Upper lobe of right lung (tissue), 1 donor: ENCODE measurements at places on chromosomes 7 and 10. TPM values are rescaled to one million over a fixed set of nuclear protein-coding genes. Genes with fewer than 3 reads are reported as not detected.

DNA sequence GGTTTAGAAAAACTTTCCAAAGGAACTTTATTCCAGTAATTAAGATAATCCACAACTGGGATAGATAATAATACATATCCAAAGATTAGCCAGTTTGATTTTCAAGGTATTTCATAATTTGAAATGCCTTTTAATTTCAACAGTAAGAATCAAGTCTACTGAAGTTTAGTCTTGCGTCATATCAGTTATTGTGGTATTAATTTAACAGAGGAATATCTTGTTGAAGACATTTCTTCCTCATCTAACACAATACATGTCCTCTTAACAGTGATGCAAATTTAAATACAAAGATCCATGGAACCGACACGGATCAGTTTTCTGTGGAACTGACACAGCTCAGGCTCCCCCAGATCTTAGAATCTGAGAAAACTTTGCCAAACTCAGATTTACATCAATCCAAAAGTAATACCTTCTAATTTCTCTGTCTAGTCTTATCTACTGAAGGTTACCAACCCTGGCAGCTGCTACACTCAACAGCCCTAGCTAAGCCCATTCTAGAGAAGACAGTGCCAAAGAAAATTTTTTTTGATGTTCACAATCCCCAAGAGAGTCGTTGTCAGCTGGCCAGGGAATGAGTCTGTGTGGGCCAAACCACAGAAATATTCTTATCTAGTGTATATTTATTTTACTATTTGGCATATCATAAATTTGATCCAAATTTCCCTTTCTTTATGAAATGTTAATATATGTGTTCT lies 365.2 kb upstream of the MEOX2 start:
- H3K27ac ChIP-seq = no peak overlapping the region
- H3K4me1 ChIP-seq = no peaks in the 10 kb centered on the region
- H3K36me3 ChIP-seq = no peaks in the 10 kb centered on the region
- no peak overlapping the region for H3K4me3 ChIP-seq
- H3K27me3 ChIP-seq = no peaks in the 10 kb centered on the region

Gene SLC26A5
- total RNA-seq = 1.9 TPM

Gene ELOVL3
- total RNA-seq = 0.87 TPM

GRCh38 chr7:47371733-47372368 lies 210.1 kb downstream of the TNS3 start:
- peaks cover 11% of the 10 kb centered on the region for H3K36me3 ChIP-seq
- H3K4me3 ChIP-seq = no peak overlapping the region
- H3K27ac ChIP-seq = no peak overlapping the region
- peaks cover 12% of the 10 kb centered on the region for H3K4me1 ChIP-seq
- no peaks in the 10 kb centered on the region for H3K27me3 ChIP-seq

- peaks cover 7% of the 10 kb centered on the region for H3K4me1 ChIP-seq
- H3K36me3 ChIP-seq = no peaks in the 10 kb centered on the region
- H3K27me3 ChIP-seq = peaks cover 4% of the 10 kb centered on the region
- no peak overlapping the region for H3K27ac ChIP-seq
- no peak for DNase-seq
Measured at GRCh38 chr7:29109358-29109757, 37.0 kb downstream of the CPVL start.

GRCh38 chr7:39927018-39927417 lies 23.0 kb upstream of the CDK13 start:
- no peaks in the 10 kb centered on the region for H3K36me3 ChIP-seq
- H3K4me1 ChIP-seq = no peaks in the 10 kb centered on the region
- no peak overlapping the region for H3K4me3 ChIP-seq
- no peak overlapping the region for H3K27ac ChIP-seq
- no peaks in the 10 kb centered on the region for H3K27me3 ChIP-seq

- no peak for DNase-seq
- H3K27ac ChIP-seq = no peak overlapping the region
- no peaks in the 10 kb centered on the region for H3K36me3 ChIP-seq
- no peaks in the 10 kb centered on the region for H3K27me3 ChIP-seq
Measured at GRCh38 chr10:44938956-44939355, 20.6 kb upstream of the RASSF4 start.

GRCh38 chr10:97361537-97361901 lies 27.0 kb upstream of the FRAT2 start:
- peaks cover 8% of the 10 kb centered on the region for H3K36me3 ChIP-seq
- no peaks in the 10 kb centered on the region for H3K27me3 ChIP-seq
- H3K27ac ChIP-seq = no peak overlapping the region
- no peak for DNase-seq
- H3K4me1 ChIP-seq = no peaks in the 10 kb centered on the region
- H3K4me3 ChIP-seq = no peak overlapping the region

GRCh38 chr7:66751945-66752344 lies 11.4 kb downstream of the RABGEF1 start:
- H3K27ac ChIP-seq = no peak overlapping the region
- H3K27me3 ChIP-seq = no peaks in the 10 kb centered on the region
- no peaks in the 10 kb centered on the region for H3K36me3 ChIP-seq

GRCh38 chr7:118948508-118948907 lies 724.0 kb downstream of the ANKRD7 start:
- no peak overlapping the region for H3K27ac ChIP-seq
- no peaks in the 10 kb centered on the region for H3K36me3 ChIP-seq
- H3K27me3 ChIP-seq = no peaks in the 10 kb centered on the region
- no peaks in the 10 kb centered on the region for H3K4me1 ChIP-seq
- no peak for DNase-seq

- H3K4me1 ChIP-seq = no peaks in the 10 kb centered on the region
- no peaks in the 10 kb centered on the region for H3K36me3 ChIP-seq
- no peak overlapping the region for H3K27ac ChIP-seq
- no peak overlapping the region for H3K4me3 ChIP-seq
- H3K27me3 ChIP-seq = no peaks in the 10 kb centered on the region
Measured at GRCh38 chr10:112689327-112690072, 242.5 kb downstream of the VTI1A start.

Gene RBP3
- total RNA-seq = not detected

GRCh38 chr7:127751490-127752448 lies 99.8 kb downstream of the SND1 start:
- H3K4me1 ChIP-seq = peaks cover 11% of the 10 kb centered on the region
- H3K27me3 ChIP-seq = no peaks in the 10 kb centered on the region
- H3K36me3 ChIP-seq = no peaks in the 10 kb centered on the region
- H3K4me3 ChIP-seq = no peak overlapping the region
- H3K27ac ChIP-seq = no peak overlapping the region
- DNase-seq = no peak

DNA sequence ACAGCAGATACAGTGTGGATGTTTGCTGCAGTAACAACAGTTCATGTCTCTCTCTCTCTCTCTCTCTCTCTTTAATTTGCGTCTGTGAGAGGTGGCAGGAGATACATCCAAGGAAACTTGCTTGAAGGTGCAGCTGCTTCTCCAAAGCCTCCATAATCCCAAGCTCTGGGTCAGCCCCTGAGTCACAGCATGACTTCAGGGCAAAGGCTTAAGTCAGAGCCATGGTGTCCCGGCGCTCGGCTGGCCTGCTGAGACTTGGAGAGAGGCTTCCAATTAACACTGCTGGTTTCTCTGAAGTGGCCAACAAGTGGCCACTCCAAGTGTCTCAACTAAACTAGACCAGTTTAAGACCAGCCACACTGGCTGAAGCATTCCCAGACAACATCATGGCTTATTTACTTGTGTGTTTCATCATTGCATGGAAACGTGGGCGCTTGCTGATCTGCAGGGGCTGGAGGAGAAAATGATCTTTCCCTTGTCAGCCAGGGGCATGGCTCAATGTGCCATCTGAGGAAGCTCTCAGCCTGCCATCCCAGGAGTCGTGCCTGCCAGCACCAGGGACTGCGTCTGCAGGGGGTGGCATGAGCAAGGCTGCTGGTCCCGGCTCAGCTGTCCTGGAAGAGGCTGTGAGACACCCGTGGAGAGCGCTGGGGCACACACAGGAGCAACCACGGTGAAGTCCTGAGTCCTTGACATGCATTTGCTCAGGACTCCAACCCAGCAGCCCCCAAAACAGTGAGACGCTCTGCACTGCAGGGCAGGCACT lies 254.2 kb downstream of the COBL start:
- H3K4me3 ChIP-seq = no peak overlapping the region
- no peaks in the 10 kb centered on the region for H3K27me3 ChIP-seq
- H3K4me1 ChIP-seq = peaks cover 1% of the 10 kb centered on the region

Gene LARP4B
- total RNA-seq = 126 TPM

DNA sequence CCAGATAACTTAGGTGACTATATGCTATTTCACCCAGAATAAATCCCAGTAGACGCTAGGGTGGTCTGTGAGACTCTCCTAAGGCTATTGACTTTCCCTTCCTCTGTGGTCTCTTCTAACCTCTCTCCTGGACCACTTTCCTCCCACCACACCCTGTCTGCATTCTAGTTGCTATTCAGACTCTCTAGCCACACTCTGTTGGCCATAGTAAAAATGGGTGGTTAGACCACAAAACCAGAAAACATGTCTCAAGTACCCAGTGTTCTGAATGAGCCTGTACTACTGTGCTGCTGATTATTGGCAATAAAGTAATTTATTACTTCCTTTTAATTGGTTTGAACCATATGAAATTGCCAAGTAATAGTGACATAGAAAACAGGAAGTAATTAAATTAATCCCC lies 240.8 kb downstream of the KIF20B start:
- H3K4me3 ChIP-seq = no peak overlapping the region
- no peak for DNase-seq
- H3K36me3 ChIP-seq = no peaks in the 10 kb centered on the region
- no peaks in the 10 kb centered on the region for H3K27me3 ChIP-seq
- H3K27ac ChIP-seq = no peak overlapping the region

- no peak for DNase-seq
- no peaks in the 10 kb centered on the region for H3K36me3 ChIP-seq
- no peaks in the 10 kb centered on the region for H3K27me3 ChIP-seq
- no peaks in the 10 kb centered on the region for H3K4me1 ChIP-seq
- no peak overlapping the region for H3K27ac ChIP-seq
Measured at GRCh38 chr7:83643012-83643411, 5.9 kb downstream of the SEMA3E start.

Gene EN2
- total RNA-seq = not detected

DNA sequence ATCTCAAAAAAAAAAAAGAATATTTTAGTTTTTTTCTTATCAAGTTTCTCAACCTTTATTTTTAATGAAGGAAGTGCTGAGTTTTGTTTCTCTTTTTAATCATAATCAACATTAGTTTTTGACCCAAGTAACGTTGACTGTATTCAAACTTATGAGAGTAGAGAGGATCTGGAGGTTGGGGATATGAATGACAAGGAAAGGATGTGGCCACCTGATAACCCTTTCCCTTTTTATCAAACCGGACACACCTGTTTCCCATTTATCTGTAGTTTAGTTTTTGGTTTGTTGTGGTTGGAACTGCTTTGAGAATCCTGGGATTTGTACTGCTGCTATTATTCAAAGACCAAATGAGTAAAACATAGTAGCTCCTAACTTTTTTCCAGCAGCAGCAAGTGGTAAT lies 38.6 kb downstream of the HACD1 start:
- H3K27ac ChIP-seq = no peak overlapping the region
- no peak for DNase-seq
- H3K27me3 ChIP-seq = no peaks in the 10 kb centered on the region
- H3K36me3 ChIP-seq = no peaks in the 10 kb centered on the region
- no peak overlapping the region for H3K4me3 ChIP-seq

DNA sequence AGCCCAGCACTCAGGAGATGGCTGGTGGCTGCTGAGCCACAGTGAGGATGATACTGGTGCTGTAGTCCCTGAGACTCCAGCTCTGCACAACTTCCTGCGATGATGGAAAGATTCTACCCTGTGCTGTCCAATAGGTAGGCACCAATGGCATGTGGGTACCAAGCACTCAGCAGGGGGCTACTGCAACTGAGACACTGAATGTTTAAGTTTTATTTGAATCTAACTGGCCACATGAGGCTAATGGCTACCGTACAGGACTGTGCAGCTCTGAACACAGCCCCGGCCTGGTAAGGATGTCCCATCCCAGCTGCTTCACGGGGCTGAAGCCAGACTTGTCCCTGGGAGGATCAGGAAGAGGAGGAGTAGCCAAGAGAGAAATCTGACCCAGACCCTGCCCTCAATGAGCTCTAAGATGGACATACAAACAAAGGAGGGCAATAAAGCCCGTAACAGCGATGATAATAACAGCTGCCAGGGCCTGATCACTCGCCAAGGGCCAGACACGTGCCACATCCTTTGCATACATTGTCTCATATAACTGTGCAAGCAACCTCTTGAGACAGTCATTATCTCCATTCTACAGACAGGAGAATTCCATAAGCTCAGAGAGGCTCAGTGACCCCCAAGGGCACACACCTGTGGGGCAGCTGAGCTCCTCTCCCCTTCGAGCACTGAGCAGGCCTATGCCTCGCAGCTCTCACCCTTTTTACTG lies 3.8 kb downstream of the GPRIN2 start:
- H3K4me1 ChIP-seq = no peaks in the 10 kb centered on the region
- no peak overlapping the region for H3K27ac ChIP-seq
- no peaks in the 10 kb centered on the region for H3K36me3 ChIP-seq
- DNase-seq = no peak
- no peak overlapping the region for H3K4me3 ChIP-seq

Gene OPALIN
- total RNA-seq = not detected

Gene BLNK
- total RNA-seq = 8.8 TPM

Gene GDF2
- total RNA-seq = not detected

DNA sequence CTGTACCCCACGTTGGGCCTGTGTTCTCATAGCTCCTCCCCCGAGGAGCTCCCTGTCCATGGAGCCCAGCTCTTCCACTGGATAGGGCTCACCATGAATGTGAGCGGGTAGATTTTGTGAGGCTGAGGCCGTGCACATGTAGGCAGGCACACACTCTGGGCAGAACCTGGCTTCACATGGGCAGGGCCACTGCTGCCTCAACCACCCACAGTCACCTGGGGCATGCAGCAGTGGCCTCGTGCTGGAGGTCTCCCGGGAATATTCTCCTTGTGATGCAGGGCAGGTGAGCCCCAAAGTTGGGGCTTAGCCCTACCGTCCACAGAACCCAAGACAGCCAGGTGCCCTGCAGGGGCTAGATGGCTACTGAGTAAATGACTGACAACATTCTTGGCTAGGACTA lies 116.6 kb downstream of the TMEM130 start:
- H3K4me3 ChIP-seq = no peak overlapping the region
- DNase-seq = no peak
- no peaks in the 10 kb centered on the region for H3K36me3 ChIP-seq
- H3K27me3 ChIP-seq = no peaks in the 10 kb centered on the region
- H3K4me1 ChIP-seq = no peaks in the 10 kb centered on the region
- no peak overlapping the region for H3K27ac ChIP-seq

DNA sequence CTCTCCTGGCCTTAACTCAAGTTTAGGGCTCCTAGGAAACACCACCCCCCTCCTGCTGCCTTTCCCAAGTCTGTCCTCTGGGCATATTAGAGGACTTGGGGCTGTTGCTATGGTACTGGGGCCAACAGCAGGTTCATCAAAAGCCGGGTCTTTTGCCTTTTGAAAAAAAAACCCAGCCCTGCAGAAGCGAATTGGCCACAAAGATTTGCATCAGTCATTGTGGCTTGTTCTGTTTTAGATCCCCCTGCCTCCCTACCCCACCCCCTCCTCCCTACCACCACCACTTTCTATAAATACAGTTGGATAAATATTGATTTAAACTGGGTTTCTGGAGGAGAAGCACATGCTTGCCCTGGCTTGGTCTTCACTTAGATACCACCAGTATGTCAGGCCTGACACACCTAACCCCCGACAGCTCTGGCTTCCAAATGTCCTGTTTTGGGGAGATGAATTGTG lies 7.0 kb downstream of the MXI1 start:
- H3K27ac ChIP-seq = no peak overlapping the region
- no peaks in the 10 kb centered on the region for H3K27me3 ChIP-seq
- no peaks in the 10 kb centered on the region for H3K36me3 ChIP-seq
- no peak for DNase-seq
- H3K4me1 ChIP-seq = peaks cover 22% of the 10 kb centered on the region

Gene SLC13A1
- total RNA-seq = not detected

Gene KLF14
- total RNA-seq = not detected

Gene STEAP1B
- 2.5 TPM for total RNA-seq
